ENCODE measurements at places on chromosomes 16 and 17.
A peak's percentile ranks its signal among the peaks of the same experiment; 100 is the strongest.

GRCh38 chr17:8041249-8041928, 2.5 kb downstream of the ALOX15B start:
- DNase-seq = peak; percentile 31

- DNase-seq = no peak
Observed at GRCh38 chr17:17304521-17304985, 1.4 kb downstream of the NT5M start.

DNA sequence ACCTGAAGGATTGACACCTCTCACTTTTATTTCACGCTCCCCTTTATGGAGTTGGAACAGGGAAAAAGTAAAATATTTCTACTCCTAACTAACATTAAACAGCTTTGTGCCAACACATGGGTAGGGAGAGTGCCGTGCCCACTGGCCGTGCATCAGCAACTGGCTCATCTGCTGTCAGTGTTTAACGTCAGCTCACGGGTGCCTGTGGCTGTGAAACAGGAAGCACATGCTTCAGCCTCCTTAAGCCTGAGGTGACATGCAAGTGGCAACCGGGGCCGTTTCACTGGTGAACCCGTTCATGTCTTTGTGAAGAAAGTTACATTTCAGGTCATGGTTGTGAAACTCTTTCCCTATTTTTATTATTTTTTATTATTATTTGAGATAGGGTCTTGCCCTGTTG, 3.2 kb downstream of the SPG7 start:
- no peak for DNase-seq

GRCh38 chr16:25084797-25085196, 26.7 kb upstream of the LCMT1 start:
- no peak for DNase-seq

DNA sequence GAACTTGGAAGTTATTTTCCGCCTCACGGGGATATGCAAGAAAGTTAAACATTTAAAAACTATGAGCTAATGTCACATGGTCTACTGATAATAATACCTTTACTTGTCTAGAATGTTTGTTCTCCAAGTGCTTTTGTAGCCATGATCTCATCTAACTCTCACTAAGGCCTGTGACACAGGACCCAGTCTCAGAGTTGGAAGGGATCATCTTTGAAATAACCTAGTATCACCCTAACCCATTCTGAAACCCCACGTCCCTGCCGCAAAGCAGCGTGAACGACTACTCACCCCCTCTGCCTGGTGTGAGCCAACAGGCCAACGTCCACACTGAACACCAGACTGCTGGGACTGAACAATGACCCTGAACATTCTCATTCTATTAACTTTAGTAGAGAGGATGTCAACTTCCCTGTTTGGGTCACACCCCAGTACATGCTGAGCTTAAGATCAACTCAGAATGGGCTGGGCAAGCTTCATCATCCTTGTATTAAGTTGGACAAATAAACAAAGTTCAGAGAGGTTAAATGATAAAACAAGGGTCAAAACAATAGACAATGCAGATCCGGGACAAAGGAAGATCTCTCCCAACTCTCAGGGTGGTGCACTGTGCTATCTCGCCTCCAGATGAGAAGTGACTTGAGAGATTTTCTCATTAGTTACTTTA, 54.8 kb upstream of the BCAR1 start:
- DNase-seq = no peak

DNA sequence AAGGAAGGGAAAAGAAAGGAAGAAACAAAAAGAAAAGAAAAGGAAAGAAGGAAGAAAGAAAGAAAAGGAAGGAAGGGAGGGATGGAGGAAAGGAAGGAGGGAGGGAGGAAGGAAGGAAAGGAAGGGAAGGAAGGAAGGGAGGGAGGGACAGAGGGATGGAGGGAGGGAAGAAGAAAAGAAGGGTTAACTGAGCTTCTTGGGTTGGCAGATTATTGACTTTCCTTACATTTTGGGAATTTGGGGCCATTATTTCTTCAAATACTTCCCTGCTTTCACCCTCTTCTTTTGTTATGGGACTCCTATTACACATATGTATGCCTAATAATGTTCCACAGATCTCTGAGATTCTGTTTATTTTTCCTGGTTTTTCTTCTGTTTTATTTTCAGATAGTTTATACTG, 285.6 kb downstream of the KCNJ2 start:
- no peak for DNase-seq

- peak; percentile 91 for DNase-seq
Observed at GRCh38 chr17:5584383-5585286, at the start of gene NLRP1. Gene NLRP1 (minus strand): TSS chr17:5584509. CDS start chr17:5583957, 552 bp downstream.

- DNase-seq = no peak
Observed at GRCh38 chr16:14576532-14576931, 53.5 kb downstream of the PARN start.

DNA sequence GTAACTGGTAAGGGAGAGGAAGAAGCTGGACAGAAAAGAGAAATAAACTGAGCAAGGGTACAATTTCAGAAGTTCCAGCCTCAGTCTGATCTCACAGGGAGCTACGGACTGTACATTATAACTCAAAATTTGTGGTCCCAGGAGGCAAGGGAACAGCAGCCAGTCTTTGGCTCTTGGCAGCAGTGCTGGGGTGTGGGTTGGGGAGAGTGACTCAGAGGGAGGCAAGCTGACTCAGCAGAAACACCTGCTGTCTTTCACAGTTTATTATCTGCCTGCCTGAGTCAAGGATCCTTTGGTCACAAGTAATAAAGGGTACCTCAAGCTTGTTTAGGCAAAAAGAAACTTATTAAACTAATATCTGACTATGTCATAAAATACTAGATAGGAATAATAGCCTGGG, 73.5 kb upstream of the KIF2B start:
- DNase-seq = no peak

GRCh38 chr17:49292901-49293300, 62.3 kb upstream of the PHOSPHO1 start:
- DNase-seq = no peak

DNA sequence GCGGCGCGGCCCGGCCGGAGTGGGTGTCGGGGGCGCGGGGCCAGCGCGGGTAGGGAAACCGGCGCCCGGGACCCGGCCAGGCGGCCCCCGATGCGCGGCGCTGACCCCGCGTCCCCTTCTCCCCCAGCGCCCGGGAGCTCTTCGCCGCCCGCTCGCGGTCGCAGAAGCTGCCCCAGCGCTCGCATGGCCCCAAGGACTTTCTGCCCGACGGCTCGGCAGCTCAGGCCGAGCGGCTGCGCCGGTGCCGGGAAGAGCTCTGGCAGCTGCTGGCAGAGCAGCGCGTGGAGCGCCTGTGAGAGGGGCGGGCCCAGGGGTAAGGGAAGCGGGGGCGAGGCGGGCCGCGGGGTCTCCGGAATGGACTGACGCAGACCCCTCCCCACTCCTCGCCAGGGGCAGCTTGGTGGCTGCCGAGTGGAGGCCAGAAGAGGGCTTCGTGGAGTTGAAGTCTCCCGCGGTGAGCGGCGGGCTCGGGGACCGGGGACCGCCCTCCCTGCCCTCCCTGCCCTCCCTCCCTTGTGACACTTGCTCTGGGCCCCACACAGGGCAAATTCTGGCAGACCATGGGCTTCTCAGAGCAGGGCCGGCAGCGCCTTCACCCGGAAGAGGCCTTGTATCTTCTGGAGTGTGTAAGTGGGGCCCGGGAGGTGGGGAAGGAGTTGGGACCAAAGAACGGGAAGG, 430 bp downstream of the TSEN54 start:
- DNase-seq = peak; percentile 26

GRCh38 chr17:40509626-40510327, 8.4 kb upstream of the TNS4 start:
- DNase-seq = no peak

DNA sequence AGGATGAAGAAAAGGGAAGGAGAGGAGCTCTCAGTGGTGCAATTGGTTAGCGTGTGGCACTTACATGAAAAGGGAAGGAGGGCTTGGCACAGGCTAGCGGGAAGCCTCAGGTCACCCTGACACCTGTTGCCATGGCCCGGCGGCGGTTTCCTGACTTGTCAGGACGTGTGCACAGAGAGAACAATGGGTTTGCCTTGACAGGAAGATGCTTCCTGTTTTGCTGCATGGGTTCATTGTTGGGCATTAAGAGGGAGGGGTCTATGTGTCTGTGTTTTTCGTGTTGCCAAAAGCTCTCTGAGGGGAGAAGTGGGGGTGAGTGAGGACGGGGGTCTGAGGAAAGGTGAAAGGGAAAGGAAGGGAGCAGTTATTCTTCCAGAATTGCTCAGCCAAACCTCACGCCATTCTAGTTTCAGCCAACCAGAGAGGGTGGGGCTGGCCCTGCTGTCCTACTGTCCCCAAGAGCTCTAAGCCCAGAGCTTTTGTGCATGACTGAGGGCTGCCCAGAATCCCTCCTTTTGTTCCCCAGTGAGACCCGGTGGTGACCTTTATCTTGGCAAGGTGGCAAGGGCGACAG, 17.1 kb upstream of the CCR7 start:
- no peak for DNase-seq

- DNase-seq = no peak
Observed at GRCh38 chr16:89853306-89853993, 19.9 kb upstream of the TCF25 start.

- no peak for DNase-seq
Observed at GRCh38 chr16:14304891-14305460, 233.9 kb downstream of the MRTFB start.

- no peak for DNase-seq
Observed at GRCh38 chr17:44071772-44072171, 1.2 kb downstream of the G6PC3 start.

GRCh38 chr17:41518789-41519449, at the start of gene KRT15:
Gene KRT15 (minus strand): TSS chr17:41518890. CDS start chr17:41518827, 63 bp downstream.
- DNase-seq = no peak

DNA sequence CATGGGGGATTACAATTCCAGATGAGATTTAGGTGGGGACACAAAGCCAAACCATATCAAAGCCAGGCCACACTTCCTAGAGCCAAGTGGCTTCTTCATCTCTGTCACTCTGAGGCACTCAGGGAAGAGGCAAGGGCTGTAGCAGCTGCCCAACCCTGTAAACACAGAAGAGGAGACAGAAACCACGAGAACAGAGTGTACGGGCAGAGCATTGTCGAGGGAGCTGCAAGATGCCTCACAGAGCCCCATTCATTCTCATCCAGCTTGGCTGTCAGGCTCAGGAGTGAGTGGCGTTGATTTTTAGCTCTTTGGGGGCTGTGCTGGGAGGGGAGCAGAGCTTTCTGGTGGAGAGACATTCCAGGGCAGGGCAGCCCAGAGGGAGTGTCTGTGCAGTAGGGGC, 117.2 kb upstream of the SALL1 start:
- no peak for DNase-seq

GRCh38 chr16:50644729-50645128, 36.4 kb downstream of the SNX20 start:
- DNase-seq = peak; percentile 17

DNA sequence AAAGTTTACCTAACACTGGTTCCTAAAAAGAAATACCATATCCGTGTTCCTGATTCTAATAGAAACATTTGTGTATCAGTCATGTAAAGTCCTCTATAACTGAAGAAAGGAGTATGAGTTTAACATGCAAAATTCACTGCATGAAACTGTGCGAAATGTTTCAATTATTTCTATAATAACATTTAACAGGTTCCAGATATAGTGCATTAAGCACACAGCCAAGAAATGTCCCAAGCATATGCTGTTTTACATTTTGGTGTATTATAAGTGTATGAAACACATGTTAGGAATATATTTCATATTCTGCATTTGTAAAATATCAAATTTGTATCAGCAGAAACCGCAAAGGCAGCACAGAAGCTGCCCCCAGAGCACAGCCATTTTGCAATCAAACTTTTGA, 764.9 kb downstream of the KCNJ2 start:
- DNase-seq = no peak

DNA sequence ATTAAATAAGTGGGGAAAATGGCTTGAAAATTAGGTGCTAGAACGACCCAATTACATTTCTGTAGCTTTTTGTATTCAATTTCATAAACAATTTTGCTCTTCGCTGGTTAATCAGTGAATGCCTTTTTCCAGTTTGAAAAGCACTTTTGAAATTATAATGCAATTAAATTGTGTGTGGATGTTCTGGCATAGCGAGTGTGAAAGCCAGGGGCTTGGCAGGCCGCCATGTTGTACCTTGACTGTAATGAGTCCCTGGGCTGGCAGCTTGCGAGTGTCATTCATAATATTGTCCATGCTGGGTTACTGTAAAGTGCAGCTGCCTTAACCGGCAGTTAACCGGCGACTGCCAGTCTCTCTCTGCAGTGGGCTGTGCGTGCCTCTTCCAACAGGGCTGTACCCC, 177.8 kb downstream of the CCDC182 start:
- no peak for DNase-seq

GRCh38 chr17:49748791-49749190, 15.1 kb downstream of the FAM117A start:
- DNase-seq = peak; percentile 36

DNA sequence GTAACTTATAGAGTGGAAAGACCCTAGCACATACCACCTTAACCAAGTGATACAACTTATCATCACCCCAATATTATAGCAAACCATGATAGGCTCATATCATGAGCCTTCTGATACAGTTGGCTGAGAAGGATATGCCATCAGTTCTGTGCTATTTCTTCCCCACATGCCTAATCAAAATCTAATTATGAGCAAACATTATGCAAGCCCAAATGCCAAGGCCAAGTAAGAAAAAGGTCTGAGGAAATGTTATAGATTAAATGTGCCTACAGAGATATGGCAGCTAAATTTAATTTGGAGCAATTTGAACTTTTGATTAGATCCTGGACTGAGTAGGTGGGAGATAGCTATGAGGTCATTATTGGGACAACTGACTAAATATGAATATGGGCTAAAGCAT, 225.9 kb upstream of the PMFBP1 start:
- DNase-seq = no peak

- DNase-seq = no peak
Observed at GRCh38 chr16:4283939-4284338, 11.1 kb upstream of the TFAP4 start.

DNA sequence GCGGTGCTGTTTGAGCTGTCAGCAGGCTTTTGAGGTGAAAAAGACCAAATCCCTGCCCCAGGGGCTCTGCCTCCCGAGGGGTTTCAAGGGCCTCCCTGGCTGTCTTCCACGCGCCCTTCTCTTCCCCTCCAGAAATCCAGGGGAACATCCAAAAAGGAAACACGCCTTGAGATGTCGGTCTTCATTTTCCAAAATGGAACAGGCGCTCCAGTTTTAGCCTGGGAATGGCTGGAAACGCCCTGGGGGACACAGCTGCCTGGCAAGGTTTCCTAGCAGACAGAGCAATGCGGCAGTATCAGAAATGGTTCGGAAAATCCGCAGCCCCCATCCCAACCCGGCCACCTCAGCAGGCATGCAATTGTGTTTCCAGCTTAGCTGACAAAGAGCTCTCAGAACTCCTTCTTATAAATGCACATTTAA, 16.6 kb upstream of the LITAF start:
- no peak for DNase-seq

DNA sequence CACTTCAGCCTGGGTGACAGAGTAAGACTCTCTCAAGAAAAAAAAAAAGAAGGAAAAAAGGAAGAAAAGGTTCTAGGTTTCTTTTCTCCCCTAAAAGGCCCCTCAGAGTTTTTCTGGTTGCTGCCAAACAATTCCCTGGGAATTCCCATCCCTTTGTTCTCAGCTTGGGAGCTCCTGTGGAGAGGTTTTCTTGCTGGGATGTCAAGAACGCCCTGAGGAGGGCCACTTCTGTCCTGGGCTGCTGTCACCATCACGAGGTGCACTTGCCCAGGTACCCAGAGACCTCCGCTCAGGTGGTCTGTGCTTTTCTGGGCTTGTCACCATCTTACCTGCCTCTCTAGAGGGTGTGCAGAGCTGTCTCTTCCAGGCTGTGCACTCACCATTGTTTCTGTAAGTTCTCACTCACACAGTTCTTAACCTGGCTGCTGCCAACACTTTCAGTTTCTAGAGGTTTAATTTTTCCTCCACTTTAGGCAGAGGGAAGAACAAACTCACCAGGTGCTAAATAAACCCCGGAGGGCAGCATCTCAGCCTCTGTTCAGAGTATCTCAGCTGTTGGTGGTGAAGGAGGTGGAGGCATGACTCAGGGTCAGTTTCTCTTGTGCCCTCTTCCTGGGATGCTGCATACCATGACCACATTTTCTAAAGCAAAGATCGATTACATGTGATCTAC, 2.4 kb upstream of the COX6A2 start:
- DNase-seq = no peak
